ENCODE measurements at places on chromosomes 6 and 20.
A peak's percentile ranks its signal among the peaks of the same experiment; 100 is the strongest.

- DNase-seq: no peak
Measured at GRCh38 chr6:12976366-12976765, 259.8 kb downstream of the PHACTR1 start.

- DNase-seq: no peak
Measured at GRCh38 chr20:1323256-1323655, 5.7 kb downstream of the SDCBP2 start.

GRCh38 chr6:153949616-153950015, 89.4 kb upstream of the OPRM1 start:
- DNase-seq: no peak

DNA sequence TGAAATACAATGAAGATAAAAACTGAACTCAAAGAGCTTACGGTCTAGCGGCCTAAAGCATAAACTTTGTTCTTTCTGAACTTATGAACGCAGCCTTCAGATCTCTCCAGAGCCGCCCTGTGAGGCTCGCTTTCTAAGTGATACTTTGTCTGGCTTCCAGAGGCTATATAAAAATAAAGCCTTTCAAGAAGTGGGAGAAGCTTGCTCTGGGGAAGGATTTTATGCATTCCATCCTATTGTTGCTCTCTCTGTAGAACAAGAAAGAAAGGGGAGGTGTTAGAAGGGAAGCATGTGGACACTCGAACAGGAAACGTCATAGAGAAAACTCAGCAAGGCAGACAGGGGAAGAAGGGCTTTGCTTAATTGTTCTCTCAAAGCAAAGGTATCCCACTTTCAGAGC, 77.0 kb downstream of the TBX18 start:
- peak; percentile 24 for DNase-seq

DNA sequence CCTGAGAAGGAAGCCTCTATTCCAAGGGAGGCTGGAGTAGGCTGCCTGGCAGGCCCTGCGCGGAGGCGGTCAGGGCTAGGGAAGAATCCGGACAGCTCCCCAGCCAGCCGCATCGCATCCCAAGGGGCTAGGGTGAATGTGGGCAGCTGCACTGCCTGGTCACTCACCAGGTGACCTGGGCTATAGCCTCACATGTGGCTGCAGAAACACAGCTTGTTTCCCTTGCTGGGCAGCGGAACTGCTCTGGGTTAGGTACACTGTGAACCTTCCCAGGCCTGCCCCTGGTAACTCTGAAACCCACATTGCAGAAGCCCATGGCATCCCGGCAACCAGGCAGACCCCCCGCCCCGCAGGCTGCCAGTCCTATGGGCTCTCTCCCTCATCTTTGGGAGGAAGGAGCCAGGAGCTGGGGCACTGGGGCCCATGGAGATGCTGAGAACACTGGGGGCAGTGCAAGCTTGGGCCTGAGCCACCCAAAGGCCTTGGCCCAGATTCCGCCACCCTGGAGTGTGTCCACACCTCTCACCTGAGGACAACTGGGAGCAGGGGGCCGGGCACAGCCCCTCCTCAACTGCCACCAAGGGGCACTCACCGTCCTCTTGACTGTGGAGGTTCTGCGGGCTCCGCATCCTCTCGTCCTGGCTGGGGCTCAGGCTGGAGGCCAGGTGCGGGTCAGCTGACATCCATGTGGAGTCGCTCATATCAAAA, 111.0 kb downstream of the NOL4L start:
- no peak for DNase-seq

All from adipocyte (in vitro differentiated cells).